ENCODE measurements at places on chromosomes 7 and 10. TPM values are rescaled to one million over a fixed set of nuclear protein-coding genes. Genes with fewer than 3 reads are reported as not detected.

DNA sequence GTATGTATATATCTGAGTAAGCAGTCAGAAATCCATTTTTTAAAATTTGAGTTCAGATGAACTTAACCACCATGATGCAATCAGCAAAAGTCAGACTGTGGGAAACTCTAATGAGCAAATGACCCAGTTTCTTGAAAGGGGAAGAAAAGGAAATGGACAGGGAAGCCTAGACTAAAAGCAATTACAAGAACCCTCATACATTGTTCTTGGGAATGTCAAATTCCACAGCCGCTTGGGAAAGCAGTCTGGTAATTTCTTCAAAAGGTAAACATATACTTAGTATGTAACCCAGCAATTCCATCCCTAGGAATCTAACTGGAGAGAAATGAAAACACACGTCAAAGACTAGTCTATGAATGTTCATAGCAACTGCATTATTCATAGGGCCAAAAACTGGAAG, 16.4 kb upstream of the FOXK1 start:
- DNase-seq: no peak

DNA sequence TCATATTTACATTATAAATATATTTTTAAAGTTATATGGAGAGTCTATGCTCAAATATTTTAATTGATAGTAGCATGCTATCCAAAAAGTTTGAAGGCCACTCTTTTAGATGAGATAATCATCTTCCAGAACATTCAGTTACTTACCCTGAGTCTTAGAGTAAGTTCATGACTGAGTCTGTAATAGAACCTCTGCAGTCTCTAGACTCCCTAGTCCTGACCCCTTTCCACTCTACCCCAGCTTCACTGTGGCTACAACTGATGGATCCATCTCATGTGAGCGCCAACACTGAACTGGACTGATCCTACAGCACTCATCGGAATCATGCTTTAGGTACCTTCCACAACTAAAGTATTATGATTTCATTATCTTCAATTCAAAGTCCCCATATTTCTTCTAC, 10.1 kb downstream of the HACD1 start:
- DNase-seq: no peak

GRCh38 chr10:26509307-26509706, 71.2 kb downstream of the APBB1IP start:
- DNase-seq: no peak

DNA sequence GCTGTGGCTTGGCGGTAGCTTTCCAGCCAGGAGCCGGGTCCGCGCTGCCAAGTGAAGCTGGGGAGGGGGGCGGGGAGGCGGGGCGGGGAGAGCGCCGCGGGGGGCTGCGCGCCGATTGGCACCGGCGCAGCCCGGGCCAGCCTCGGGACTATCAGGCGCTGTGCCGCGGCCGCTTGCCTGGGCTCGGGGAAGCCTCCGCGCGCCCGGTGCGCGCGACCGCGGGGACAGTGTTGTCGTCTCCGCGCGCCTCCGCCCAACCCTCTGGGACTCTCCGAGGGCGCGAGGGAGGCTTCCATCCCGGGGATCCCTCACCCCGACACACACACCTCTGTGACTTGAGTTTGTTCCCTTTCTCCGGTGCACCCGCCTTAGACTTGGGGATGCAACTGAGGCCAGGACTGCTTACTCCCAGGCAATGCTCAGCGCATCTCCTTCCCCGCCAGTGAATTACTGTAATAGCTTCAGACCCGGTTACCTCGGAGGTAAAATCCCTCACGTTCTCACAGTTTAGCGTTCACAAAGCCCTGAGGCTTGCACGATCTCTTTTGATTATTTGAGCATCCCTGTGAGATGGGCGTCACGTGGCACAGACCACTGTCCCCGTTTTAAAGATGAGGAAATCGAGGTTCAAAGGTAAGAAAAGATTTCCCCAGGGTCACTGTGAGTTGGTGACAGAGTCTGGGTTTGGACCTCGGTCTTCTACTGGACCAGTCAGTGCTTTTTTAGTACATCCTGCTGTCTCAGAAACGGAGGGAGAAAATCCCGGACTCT, at the start of gene NKX1-2:
TSS of gene NKX1-2 (minus strand) at position 24 of the 771 bp plus-strand sequence. CDS start 92 bp downstream, outside the sequence.
- no peak for DNase-seq

VWA2 gene
- total RNA-seq: 15.7 TPM

DNA sequence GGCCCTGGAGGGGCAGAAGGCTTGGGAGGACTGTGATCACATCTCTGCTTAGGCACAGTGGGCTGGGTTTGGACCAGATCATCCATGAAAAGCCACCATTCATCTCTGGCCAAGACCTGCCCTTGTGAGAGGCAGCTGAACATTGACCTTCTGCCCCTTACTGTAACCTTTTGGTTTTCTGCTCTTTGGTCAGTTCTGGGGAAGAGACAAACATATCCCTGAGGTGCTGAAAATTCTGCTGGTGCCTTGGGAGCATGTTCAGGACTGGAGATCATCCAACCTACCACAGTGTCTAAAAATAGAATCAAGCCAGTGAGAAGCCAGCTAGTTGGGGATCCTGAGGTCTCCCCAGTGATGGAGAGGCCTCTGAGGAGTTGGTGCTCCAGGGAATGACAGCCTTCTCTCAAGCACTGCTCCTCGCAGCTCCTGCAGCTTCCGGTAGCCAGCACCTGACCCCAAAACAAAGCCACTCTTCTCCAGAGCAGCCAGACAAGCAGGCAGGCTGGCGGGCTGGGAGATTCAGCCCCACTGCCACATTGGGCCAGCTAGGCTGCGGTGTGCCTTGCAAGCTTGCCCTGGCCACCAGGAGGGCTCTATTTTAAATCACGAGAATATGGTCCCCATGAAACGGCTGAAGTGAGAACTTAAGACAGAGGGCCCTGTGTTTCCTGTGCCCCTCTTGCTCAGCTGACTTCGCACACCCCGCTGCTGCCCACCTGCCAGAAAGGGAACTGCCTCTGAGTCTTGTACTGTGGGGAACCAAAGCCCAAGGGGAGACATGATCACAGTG, 37.8 kb upstream of the UBE2H start:
- DNase-seq: no peak

DNA sequence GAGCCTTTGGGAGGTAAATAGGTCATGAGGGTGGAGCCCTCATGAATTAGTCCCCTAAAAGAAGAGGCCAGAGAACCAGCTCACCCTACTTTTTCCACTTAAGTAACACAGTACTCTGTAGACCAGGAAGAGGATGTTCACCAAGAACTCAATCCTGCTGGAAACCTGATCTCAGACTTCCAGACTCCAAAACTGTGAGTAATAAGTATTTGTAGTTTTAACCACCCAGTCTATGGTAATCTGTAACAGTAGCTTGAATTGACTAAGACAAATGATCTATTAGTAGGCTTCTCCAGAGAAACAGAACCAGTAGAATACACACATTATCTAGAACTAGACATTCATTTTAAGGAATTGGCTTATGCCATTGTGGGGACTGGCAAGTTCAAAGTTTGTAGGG, 51.5 kb downstream of the ANKMY2 start:
- DNase-seq: no peak
